ENCODE measurements at places on chromosomes 2 and 18. TPM values are rescaled to one million over a fixed set of nuclear protein-coding genes. Genes with fewer than 3 reads are reported as not detected.

DNA sequence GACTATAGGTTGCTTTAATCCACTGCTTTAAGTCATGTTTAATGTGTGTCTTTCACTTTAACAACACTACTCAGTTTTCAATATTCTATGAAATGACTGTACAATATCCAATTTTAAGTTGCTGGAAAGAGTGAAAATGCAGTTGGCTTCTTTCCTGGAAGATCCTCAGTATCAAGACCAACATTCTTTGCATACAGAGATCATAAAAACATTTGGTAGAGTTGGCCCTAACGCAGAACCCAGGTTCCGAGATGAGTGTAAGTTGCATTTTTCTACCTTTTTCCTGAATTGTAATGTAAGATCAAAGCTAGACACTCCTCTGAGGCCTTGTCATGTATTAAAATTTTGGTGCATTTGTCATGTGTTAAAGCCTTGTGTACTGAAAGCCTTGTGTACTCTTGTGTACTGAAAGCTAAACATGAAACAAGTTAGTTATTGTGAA is 42.9 kb upstream of the TNFRSF11A start:
- peak; percentile 65 for DNase-seq

DNA sequence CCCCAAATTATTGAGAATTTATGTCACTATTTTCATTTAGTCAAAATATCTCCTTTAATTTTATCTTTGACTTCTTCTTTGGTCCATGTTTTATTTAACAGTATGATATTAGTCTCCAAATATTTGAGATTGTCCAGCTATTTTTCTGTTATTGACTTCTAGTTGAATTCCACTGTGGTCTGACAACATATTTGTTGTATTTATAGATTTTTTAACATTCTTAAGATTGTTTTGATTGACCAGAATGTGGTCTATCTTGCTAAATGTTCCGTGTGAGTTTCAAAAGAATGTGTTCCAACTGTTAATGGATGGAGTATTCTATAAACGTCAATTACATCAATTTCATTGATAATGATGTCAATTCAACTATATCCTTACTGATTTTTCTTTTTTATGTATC is 1452.1 kb downstream of the SUCLG1 start:
- DNase-seq = peak; percentile 35

DNA sequence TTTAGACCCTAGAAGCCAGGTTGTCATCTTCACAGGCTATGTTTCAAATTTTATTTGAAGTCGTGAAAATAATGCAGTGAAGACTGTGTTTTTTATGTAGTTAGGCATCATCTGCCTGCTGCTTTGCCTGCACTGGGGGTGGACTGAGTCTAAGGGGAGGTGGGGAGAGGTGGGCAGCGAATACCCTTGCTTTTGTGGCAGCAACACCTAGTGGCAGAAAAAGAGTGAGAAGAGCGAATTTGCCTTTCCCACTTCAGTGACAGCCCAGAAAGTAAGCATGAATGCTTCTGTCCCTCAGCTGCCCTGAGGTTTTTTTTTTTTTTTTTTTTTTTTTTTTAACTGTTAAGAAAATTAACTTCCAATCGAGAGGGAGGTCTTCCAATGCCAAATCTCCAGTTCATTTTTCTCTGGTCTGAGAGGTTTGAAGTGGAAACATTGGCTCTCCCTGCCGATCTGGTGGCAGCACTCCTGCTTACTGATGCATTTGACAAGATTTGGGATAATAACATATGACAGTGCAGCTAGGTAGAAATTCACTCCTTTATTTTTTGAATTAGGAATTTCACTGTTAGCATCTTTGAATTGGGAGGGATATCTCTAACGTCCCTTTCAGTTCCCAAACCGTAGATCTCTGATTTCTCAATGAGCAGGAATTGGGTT is 60.3 kb upstream of the LYPD6B start:
- DNase-seq = no peak

GRCh38 chr2:52445686-52446085 is 1321.9 kb upstream of the CHAC2 start:
- no peak for DNase-seq

DNA sequence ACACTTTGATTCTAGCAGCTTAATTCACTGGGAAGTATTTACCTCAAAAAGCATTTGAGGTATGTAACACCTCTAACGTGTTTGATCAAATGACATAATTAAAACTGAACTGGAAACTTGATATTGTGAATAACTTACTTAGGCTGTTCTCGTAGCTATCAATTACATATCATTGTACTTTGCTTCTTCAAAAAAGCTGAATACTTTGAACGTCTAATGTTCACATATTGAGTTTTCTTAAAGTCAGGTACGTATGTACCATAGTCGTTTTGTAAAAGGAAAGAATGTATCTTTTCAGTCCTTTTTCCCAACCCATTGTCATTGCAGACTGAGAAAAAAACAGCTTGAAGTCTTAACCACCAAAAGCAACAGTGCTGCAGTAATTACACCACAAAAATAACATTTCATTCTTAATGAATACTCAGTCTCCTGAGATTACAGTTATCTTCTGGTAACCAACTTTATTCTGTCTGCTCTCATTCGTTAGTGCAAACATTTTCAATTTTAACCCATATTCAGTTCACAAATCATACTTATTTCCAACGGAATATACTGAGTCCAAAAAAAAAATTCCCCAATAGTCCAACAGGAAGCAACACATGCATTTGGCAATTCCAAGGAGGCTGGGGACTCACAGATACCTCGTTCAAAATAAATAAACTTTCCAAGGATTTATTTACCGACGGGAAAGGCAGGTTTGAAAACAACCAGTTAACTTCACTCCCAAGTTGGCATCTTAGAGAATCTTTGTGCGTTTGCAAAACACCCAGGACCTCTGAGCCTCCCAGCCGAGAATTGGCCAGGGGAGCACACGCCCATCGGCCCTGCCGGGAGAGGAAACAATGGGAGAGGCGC is 1.1 kb downstream of the CHN1 start:
- DNase-seq = peak; percentile 3

- DNase-seq = no peak
Observed at GRCh38 chr2:131031431-131031841, 61.8 kb downstream of the FAM168B start.

DNA sequence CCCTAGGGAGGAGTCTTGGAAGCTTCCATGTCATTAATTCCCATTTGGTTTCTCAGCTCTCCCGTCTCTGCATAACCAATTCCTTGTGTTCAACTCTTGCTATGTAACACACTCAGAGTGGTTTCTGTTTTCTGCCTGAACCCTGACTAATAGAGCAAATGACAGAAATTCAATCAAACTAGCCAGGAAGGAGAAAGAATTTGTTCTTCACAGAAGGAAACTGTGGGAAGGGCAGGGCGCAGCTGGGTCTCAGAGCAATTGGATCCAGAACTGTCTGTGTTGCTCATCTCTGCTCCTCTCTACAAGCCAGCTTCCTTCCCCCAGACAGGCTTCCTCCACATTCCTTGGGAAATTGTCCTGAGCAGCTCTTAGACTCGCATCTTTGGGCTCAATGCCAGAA is 269.8 kb downstream of the TNS1 start:
- peak; percentile 48 for DNase-seq

DNA sequence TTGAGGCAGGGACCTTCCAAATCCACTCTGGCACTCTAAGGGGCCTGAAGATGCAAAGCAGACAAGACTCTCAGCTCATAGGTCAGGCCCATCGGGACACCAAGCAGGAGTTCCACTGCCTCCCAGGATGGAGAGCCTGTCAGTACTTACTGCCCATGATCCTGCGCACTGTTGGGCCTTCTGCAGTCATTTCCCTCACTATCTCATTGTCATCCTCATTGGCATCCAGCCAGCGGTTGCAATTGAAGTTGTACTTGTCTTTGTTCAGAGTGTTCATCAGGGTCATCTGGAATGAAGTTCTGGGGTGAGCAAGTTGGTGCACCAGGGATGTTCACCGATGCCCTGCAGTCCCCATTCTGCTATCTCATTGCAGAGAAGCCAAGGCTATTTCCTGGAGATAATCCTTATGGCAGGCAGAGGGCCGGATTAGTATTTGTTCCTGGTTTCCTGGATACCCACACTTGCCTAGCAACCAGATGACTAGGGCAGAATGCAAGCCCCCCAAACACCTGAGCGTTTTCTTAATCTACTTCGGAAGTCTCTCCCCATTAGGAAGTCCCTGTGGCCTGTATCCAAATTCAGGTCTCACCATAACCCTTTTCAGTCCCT is 65.1 kb downstream of the LOXHD1 start:
- no peak for DNase-seq

DNA sequence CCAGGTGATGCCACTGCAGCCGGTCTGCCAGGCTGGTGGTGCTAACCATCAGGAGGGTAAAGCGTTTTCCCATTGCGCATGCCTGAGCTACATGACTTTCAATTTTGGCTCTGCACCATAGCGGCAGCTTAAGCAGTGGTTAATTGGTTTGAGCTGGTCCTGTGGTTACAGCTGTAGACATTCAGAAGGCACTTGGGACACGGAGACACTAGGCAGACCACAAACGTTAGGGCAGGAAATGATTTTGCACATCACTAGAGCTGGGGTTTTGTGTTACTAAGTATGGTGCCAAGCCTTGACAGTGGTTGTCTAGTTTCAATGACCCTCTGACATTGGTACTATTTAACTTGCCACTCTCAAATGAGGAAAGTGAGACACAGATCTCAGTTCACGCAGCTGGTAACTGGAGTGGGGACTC is 28.9 kb upstream of the CNOT11 start:
- no peak for DNase-seq

DNA sequence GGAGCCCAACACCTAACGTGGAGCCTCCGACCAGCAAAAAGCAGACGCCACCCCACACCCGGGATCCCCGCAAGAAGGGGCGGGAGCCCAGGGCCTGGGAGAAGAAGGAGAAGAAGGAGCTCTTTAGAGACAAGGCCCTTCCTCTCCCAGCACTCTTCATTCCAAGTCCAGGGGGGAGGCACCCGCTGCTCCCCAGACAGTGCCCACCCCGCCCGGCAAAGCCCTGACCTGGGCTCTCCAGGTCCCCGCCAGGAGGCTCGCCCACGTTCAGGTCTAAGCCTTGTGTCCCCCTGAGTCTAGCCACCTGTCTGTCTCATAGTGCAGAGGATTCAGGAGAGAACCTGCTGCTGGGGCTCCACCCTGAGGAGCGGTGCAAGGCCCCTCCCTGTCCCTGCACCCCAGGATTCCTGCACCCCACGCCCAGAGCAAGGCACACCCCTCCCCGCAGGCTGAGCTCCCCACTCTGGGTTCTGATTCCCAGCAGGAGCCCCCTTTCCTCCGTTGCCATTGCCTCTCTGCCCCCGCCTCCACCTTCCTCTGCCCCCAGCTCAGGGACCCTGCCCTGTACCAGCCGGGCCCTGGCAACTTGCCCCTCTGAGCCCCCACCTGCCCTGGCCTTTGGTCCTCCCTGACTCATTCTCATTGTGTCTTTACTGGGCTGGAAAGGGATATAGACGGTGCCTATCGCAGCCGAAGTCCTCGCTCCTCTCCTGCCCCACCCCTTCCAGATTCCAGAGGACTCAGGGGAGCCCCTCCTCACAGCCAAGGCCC is 33.5 kb upstream of the GPC1 start:
- DNase-seq = no peak

GRCh38 chr2:173631127-173631460 is 276.4 kb downstream of the CDCA7 start:
- peak; percentile 16 for DNase-seq

DNA sequence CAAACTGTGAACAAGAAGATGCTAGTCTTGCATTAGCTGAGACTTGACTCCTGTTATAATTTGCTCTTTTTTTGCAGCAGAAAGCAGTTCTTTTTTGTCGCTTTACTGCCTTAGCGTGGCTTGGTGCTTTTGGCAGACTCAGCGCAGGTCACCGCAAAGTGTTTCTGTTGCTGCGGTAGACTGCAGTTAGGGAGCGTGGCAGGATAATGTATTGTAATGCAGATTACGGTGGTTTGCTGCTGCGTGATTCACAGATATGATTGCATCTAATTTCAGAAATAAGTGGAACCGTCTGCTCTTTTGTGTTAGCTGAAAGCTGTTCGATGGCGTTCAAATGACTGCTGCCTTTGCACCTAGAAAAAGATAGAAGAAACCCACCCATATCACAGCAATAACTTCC is 131.6 kb upstream of the SATB2 start:
- no peak for DNase-seq

DNA sequence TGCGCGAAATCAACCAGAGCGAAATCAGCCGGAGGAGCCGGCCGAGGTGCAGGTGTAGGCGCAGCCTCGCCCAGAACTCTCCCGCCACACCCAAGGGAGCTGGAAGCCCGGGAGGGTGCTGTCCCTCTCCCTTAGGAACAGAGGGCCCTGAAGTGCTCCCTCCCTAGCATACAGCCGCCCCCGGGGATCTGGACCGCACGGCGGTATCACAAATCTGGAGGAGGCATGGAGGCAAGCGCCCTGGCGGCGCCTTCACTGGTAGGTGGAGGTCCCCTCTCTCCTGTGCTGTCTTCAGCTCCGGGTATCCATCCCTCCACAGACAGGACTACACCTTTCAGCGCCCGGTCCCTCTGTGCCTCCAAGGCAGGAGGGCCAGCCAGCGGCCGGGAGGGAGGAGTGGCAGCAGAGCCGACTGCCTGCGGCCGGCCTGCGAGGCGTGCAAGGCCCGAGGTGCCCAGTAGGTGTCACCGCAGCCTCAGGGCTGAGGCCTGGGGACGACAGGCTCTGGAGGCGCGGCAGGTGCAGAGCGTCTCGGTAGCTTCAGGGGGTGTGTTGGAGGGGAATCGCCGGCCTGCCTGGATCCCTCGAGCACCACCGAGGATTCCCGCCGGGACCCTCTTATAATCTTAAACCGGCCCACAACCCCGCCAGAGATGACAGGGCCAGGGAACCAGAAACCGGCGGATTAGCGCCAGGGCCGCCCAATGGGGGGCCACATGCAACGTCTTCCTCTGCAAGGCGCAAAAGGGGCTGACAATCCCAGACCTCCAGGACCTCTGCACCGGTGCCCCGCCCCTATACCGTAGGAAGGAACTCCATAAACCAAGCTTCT is 2.8 kb downstream of the IHH start:
- peak; percentile 47 for DNase-seq

- no peak for DNase-seq
Observed at GRCh38 chr18:41060967-41061366, 894.1 kb upstream of the PIK3C3 start.

GRCh38 chr18:5439986-5440696 is 103.7 kb downstream of the EPB41L3 start:
- DNase-seq = no peak

- no peak for DNase-seq
Observed at GRCh38 chr2:71250935-71251334, 24.0 kb upstream of the PAIP2B start.

GRCh38 chr18:27771571-27771970 is 405.4 kb downstream of the CDH2 start:
- DNase-seq = peak; percentile 2

C1GALT1C1L gene
- not detected for total RNA-seq

MREG gene
- 3.3 TPM for total RNA-seq

ST8SIA5 gene
- not detected for total RNA-seq

M1AP gene
- total RNA-seq = 0.15 TPM
